ENCODE measurements at places on chromosomes 6 and 20.

GRCh38 chr6:169326067-169326799 lies 72.6 kb upstream of the THBS2 start:
- ATAC-seq, result no peak

DNA sequence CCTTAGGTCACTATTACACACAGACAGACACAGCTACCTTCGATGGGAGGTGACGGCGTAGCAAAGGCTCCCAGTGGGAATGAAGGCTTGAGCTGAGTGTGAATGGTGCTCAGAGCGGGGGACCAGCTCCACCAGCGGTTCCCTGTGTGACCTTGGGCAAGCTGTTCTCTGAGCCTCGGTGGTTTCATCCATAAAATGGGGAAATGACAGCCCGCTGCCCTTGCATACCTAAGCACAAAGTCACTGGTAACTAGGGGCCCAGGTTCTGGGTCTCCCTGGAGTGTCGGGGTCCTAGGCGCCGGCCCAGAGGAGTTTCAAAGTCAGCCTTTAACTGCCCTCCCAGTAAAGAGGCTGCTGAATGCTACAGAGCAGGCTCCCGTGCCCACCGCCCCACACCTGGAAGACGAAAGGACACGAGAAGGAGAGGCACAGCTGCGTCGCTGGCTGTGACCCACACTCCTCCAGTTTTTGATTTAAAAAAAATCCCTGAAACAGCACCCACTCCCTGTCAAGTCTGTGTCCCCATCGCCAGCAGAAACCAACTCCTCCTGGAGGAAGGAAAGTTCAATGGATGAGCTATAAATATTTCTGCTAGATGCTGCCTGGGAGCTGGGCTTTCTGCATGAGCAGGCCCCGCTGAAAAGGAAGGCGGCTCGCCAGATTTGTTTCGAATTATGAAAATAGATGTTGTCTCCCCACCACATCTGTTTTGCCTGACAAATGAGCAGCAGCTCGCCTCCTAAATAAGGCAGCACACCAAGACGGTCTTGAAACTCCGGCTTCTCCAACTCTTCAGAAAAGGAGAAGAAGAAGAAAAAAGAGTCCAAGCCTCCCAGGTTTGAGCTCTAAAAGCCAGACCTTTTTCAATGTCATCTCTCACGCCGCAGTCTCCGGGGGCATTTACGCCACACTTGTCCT lies 27.4 kb downstream of the PMEPA1 start:
- no peak for ATAC-seq

- ATAC-seq, result no peak
Measured at GRCh38 chr20:34986311-34987287, 30.9 kb downstream of the MYH7B start.

DNA sequence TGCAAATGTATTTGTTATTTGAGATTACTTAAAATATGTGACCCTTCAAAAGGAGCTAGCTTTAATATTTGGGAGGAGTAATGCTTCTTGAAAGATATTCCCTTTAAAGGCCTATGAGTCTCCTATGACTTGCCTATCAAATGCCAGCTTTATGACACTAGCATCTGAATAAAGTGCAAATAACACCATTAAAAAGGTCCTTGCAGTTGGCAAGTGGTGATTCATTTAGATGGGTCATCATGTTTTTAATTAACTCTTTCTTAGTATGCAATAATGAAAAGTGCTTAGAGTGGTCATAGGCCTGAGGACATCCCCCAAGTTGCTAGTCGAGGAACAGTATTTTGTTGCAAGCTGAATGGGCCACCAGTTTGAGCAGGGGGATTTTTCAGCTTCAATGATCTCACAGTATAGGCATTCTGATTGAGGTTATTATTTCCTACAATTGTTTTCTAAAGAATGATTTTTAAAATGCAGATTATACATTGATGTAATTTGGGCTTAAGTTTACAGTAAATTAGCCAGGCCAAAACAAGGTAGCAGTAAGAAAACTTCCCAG lies 3.7 kb upstream of the CD2AP start:
- no peak for ATAC-seq

- ATAC-seq, result peak; percentile 54
Measured at GRCh38 chr20:36435592-36436541, 105.5 kb upstream of the MYL9 start.

GRCh38 chr6:53112404-53112803 lies 36.2 kb downstream of the GCM1 start:
- no peak for ATAC-seq

GRCh38 chr6:148435386-148435785 lies 92.7 kb downstream of the SASH1 start:
- no peak for ATAC-seq

DNA sequence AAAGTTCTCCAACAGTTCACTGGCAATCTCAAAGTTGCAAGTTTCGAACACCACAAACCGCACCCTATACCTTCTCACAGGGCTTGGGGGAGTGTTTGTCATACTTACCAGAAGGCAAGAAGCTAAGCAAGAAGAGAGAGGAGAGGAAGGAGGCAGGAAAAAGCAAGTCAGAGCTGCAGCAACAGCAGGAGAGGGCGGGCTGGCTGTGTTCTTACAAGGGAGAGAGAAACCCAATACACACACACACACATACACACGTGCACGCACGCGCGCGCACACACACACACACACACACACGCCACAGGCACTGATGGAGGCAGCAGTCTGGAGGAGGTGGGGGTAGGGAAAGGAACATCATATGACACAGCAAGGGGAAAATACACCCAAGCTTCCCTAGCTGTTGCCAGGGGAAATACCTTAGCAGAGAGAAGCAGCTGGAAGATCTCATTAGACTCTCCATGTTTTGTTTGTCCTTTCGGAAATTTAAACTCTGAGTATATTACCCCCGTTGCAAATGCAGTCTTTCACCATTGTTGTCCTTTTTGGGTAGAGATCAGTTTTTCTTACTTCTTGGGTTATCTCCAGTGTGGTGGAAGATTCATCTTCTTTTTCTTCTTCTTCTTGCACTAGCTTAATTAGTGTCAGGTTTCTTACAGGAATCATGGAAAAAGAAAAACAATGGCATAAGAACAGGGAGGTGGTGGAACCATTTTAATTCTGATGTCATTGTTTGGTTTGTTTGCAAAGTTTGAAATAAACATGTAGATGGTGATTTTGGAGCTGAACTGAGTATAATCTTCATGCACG lies at the start of gene TXLNB:
Gene TXLNB (minus strand): TSS at position 186 of the 807 bp plus-strand sequence. CDS start 3,099 bp downstream, outside the sequence.
- ATAC-seq, result peak; percentile 88

Data from gastroesophageal sphincter (tissue), 4 donors.